ENCODE measurements at places on chromosomes 7 and 10.

GRCh38 chr7:15130666-15131541 lies 228.4 kb upstream of the DGKB start:
- DNase-seq: peak; percentile 76

GRCh38 chr10:99369126-99369525 lies 40.0 kb downstream of the CNNM1 start:
- DNase-seq: peak; percentile 55

DNA sequence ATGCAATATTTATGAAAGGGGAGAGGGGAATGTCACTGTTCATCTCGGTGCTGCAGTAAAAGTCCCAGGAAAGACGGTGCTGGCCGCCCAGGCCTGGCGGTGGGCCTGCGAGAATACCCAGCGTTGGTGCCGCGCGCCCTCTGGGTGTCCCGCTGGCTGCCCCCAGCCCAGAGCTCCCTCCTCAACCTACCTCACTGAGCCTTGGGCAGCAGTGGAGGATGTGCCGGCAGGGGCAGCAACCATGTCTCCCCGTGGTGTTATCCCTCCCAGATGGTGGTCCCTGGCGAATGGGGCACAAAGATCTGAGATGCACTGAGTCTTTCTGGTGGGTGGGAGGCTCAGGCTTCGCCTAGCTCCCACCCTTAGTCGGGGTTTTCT lies 9.5 kb upstream of the TLX1 start:
- no peak for DNase-seq

DNA sequence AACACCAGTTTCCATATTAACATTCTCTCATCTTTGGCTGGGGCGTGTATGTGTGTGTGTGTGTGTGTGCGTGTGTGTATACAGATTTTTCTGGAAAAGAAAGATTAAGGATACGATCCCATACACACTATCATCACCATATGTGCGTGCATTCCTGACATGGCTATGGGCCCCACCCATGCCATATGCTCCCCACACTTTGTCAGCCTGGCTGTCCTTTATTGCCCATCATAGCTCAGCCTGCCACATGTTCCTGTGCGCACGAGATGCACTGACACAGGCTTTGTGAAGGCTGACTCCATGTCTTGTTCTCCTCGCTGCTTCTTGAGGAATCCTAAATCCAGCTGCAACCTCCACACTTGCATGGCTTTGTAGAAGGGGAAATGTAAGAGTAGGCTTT lies 984.1 kb downstream of the LRMDA start:
- peak; percentile 23 for DNase-seq

DNA sequence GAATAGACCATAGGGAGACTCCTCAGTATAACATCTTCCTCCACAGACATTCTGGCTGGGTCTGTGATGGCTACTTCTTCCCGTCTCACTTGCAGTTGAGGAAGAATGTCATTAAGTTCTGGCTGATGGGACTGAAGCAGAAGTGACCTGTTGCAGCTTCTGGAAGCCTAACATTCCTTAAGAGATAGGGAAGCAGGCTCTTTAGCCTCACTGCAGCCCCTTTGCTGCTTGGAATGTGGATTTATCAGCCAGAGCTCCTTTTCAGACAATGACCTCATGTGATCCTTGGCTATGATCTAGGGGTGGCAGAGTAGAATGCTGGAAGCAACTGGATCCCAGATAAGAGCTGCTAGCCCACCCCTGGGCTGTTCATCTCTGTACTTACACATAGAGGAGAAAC lies 142.5 kb downstream of the RNF216 start:
- peak; percentile 36 for DNase-seq

DNA sequence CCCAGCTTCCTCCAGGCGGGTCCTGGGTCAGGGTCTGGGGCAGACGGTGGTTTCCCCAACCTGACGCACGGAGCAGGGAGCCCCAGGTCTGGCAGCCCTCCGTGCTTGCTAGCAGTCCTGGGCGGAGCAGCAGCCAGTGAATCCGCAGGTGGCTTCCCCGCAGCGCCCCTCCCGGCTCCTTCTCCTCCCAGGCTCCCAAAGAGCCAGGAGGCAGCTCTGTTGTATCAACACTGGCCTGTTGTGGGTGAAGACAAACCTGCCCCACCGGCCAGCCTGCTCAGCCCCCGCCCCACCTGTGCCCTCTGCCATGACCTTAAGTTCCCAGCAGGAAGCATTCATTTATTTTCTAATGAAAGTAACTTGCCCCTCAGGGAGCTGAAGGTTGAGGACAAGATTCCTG lies 24.0 kb upstream of the TMEM213 start:
- no peak for DNase-seq

DNA sequence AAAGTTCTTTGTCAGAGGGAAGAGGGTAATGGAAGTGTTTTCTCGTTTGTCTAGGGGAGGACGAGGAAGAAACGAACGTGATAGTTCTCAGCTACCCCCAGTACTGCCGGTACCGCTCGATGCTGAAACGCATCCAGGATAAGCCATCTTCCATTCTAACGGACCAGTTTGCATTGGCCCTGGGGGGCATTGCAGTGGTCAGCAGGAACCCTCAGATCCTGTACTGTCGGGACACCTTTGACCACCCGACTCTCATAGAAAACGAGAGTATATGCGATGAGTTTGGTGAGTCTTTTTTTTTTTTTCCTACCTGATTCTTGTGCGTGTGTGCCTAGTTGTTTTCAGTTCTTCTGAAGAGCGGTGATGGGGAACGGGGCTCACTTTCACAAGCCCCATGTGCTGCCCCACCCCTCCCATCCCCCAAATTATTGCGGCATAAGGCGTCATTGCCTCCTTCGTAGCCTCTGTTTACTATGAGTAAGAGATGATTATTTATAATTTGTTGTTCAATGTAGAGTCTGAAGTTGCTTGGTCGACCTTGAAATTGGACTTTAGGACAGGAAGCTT lies 98.6 kb downstream of the ARID5B start:
- DNase-seq: no peak

DNA sequence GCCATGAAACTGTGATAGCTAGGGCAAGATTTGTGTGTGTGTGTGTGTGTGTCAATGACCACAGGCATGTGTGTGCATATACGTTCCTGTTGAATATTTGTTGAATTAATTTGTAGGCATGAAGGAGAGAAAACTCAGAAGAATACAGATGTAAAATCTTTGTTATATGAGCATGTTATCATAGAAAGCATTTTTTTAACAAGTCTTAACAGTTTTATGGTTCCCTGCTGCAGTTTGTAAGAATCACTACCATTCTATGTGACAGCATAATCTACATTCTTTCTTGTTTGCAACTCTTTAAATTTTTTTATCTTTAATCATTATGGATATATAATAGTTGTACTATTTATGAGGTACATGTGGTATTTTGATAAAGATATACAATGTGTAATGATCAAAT lies 130.3 kb downstream of the CD36 start:
- DNase-seq: peak; percentile 30

GRCh38 chr7:98555403-98555802 lies 61.7 kb upstream of the NPTX2 start:
- DNase-seq: no peak

DNA sequence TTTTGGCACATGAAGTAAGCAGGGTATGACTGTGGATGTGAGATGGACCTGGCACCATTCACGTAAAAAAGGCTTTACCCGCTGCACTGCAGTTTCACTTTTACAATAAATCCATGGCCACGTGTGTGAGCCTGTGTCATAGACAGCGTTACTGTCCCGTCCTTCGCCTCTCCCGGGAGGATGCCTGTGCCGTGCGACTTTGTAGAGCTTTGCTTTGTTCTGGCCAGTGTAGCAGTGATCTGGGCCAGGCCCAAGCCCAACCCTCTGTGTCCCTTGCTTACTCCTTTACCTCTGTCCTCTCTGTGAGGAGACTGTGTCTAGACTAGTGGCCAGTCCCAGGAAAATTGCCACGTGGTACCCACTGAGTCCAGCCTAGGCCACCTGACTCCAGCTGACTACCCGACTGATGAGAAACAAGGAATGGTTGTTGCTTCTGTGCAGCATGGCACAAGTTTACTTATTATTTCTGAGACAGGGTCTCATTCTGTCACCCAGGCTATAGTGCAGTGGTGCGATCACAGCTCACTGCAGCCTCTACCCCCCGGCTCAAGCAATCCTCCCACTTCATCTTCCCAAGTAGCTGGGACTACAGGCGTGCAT lies 48.1 kb downstream of the JAKMIP3 start:
- DNase-seq: no peak

- DNase-seq: no peak
Measured at GRCh38 chr7:43198016-43198415, 85.6 kb downstream of the HECW1 start.

- DNase-seq: no peak
Measured at GRCh38 chr10:71971311-71971731, 7.1 kb downstream of the CHST3 start.

GRCh38 chr10:100670828-100671479 lies 74.4 kb upstream of the PAX2 start:
- no peak for DNase-seq

GRCh38 chr7:141158561-141158960 lies 84.7 kb downstream of the TMEM178B start:
- DNase-seq: peak; percentile 77

DNA sequence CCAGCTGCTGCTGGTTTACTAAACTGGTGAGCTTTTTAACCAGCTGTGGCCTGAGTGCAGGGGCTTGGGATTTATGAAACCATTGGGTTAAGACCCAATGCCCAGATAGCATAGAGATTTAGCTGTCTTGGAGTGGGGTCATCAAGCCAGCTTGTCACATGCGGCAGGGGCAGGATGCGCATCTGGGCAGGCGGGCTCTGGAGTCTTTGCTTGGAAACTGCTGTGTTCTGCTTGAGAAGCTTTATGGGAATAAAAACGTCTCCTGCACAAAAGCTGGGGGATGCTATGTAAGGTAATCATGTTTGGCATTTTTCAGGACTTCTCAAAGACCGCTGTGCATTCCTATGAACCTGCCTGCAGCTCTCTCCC lies 136.3 kb downstream of the MAPK8 start:
- DNase-seq: no peak

DNA sequence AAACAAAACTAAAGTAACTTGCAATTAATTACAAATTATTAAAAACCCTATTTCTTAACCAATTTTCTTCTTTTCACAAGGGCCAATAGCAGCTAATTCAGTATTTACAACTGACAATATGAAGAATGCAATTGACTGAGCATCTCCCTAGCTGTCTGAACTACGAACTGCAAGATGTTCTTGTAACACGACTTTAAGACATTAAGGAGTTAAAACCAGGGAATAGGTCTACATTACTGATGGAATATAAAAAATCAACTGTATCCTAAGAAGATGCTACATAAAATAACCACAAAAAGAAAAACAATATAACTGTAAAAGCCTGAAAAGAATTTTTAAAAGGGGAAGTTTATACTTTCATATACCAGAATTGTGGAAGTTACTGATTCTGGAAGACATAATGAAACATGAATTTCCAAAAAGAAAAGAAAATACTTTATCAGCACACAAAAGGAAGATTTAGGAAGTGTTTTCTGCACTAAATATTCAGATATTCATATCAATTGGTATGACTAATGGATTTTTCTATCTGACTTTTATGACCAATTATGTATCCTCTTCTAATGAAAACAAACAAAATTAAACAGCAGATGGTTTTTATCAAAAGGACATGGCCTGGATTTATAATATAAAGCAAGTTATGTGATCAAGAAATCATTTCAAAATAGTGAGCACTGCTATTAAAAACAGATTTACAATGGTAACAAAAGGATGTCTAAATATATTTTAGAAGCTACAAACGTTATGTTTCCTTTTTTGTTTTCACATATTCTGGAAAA lies 1.6 kb downstream of the GPR22 start:
- DNase-seq: no peak

- peak; percentile 74 for DNase-seq
Measured at GRCh38 chr7:108078211-108078673, 51.9 kb downstream of the LAMB4 start.

DNA sequence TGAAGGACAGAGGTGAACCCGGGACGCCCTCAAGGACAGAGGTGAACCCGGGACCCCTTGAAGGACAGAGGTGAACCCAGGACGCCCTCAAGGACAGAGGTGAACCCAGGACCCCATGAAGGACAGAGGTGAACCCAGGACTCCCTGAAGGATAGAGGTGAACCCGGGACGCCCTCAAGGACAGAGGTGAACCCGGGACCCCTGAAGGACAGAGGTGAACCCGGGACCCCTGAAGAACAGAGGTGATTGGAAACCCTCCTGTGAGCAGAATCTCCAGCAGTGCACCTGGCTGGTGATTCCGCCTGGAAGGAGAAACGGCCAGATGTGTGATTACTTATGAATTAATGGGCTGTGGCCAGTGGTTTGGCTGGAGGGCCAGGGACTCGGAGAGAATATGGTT lies 272.3 kb downstream of the PTPRN2 start:
- DNase-seq: no peak

- no peak for DNase-seq
Measured at GRCh38 chr10:44395396-44395795, 10.5 kb upstream of the CXCL12 start.

DNA sequence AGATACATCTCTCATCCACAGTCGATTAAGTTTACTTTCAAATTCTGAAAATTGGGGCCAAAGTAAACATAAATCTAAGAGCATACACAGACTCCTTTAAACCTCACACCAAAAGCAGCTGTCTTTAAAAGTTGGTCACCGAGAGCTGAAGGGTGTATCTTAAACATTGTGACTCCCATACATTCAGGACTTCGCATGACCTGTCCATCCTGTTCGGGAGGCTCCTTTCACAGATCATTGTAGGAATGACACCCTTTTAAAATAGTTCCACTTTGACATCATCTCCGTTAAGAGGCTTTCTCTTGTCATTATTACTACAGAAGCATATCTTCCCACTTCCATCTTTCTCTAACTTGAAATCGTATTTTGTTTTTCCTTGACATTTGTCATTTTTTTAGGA lies 440.0 kb downstream of the DNAJB9 start:
- DNase-seq: no peak

GRCh38 chr7:100132697-100133151 lies 6.0 kb downstream of the MBLAC1 start:
- DNase-seq: peak; percentile 53

GRCh38 chr10:114384181-114384580 lies 20.1 kb downstream of the AFAP1L2 start:
- no peak for DNase-seq
